Stimulated activated CD4-positive, alpha-beta T cell treated with anti-CD3 and anti-CD28 coated beads, Interleukin-15, amount 100 ng/mL, for 1 hour (primary cell): ENCODE measurements at places on chromosomes 1 and 21.

DNA sequence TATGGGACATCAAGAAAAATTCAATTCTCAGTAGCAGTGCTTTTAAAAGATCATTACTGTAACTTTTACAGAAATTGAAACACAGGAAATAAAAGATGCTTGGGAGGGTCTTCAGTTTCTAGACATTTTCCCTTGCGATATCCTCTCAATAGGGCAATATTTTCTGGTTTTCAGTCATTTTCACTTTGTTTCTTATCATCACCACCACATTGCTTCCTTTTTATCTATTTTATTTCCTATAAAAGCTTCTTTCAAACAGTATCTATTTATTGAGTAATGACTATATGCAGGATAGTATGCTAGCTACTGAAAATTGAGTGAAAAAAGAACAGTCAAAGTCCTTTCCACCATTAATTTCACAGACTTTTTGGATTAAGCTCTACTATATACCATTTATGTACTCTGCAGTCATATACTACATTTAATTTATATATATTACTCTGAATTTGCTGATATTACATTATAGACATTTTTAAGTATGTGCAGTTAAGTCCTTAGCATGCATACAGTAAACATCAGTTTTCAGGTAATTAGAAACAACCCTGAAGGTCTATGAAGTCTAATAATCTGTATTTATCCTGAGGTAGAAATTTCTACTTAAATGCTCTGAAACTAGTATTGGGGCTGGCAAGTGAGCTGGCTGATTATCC is 18.7 kb downstream of the TRMT1L start:
- DNase-seq: no peak

DNA sequence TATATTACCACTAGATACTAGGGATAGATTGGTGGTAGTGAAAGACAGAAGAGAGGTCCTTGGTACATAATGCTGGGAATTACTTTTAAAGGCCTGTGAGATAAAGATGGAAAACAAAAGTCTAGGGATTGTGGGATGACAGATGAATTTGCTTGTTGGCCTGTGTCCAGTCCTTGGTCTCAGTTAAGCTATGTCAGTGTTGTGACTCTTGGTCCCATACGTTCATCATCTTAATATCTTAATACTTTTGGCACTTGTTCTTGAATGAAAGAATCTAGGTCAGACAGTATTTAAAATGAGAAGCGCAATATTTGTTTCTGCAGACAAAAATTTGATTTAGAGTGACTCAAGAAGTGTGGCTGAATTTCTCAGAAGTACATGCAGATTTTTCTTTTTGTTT is 7.6 kb downstream of the RPL5 start:
- no peak for DNase-seq

DNA sequence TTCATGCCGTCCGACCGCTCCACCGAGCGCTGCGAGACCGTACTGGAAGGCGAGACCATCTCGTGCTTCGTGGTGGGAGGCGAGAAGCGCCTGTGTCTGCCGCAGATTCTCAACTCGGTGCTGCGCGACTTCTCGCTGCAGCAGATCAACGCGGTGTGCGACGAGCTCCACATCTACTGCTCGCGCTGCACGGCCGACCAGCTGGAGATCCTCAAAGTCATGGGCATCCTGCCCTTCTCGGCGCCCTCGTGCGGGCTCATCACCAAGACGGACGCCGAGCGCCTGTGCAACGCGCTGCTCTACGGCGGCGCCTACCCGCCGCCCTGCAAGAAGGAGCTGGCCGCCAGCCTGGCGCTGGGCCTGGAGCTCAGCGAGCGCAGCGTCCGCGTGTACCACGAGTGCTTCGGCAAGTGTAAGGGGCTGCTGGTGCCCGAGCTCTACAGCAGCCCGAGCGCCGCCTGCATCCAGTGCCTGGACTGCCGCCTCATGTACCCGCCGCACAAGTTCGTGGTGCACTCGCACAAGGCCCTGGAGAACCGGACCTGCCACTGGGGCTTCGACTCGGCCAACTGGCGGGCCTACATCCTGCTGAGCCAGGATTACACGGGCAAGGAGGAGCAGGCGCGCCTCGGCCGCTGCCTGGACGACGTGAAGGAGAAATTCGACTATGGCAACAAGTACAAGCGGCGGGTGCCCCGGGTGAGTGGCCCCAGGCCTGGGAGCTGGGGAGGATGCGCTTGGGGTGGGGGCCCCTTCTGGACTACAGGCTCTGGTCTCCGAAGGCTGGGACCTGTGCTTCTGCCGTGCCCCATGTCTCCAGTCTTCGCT is 1.1 kb downstream of the SKI start:
- no peak for DNase-seq

DNA sequence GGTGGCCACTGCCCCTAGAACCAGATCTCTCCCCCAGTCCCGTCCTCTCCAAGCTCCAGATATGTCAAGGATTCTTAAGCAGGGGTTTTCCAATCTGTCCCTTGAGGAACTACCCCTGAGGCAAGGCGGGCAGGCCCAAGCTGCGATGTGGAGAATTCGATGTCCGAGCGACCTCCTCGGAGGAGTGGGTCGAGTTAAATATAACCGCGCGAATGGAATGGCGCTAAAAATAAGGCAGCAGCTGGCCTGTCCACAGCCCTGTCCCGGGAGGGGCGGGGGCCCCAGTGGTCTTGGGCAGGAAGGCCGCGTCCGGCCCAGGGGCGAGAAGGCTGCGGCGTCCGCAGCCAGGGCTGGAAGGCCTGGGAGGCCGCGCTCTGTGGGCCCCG is 5.8 kb upstream of the FOXD3 start:
- no peak for DNase-seq

- no peak for DNase-seq
These were observed 290.3 kb upstream of the ADAMTS5 start for GRCh38 chr21:27257226-27257625.

DNA sequence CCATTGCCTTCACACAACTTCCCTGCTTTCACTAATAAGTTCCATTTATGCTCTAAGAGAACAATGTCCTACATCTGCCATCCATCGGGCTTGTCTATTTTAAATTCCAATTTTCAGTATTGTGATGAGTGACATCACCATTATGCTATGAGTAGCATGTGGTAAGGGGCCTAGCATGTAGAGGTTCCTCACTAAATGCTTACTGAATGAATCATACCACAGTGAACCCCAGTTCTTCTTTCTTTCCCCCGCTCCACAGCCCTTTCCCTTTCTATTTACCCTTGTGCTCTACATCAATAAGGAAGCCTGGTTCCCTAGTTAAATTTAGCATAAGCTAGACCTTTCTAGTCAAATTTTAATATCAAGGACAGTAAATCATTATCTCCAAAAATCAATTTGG is 195.0 kb upstream of the RGS18 start:
- no peak for DNase-seq

DNA sequence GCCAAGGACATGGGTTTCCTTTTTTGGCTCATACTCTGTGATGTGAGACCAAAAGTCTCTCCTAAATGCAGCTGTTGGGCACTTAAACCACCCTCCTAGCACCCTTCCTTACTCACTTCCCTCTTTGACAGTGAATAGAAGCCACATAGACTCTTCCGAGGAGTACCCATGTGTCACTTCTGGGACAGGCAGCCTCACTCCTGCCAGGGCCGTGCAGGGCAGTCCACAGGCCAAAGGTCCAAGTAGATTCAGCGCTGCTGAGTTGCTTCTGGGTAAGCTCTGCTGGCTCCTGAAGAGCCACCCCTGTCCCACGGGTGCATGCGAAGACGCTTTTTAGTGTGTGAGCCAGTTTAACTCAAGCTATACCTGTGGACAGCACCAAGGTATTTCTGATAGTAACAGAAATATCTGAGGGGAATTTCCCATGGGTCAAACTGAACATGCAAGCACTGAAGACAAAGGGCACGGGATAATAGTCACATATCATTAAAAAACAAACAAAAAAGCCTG is 36.8 kb upstream of the BMP8B start:
- no peak for DNase-seq

DNA sequence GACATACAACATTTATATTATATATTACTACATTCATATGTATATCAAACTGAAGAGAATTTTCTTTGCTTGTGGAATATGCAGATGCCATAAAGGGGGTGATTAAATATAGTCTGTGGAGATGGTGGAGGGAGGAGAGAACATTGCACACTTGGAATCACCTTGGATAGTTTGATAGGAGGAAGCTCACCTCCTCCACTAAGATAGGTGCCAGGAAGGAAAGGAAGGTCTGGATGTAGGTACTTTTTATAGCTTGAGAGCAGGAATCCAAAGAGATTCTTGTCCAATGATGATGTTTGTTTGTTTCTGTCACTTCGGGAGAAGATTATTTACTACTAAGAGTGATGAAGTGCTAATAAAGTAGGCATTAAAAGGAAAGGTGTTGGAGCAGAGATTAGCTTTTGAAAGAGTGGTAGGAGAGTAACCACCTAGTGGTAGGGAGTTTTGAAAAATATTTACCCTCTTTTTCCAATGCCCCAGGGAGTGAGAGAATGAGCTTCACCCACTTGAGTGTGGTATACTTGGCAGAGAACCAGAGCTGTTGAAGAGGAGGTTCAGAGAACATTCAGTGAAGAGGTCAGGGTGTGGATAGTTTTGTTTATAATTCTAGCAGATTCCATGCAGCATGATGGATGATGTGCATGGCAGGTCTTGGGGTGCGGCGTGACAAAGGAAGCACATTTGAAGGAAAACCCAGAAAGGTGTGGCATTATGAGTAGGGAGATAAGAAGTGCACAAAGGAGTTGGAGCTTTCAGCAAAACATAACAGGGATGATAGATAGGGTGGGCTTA is 145.0 kb downstream of the PATJ start:
- DNase-seq: no peak

DNA sequence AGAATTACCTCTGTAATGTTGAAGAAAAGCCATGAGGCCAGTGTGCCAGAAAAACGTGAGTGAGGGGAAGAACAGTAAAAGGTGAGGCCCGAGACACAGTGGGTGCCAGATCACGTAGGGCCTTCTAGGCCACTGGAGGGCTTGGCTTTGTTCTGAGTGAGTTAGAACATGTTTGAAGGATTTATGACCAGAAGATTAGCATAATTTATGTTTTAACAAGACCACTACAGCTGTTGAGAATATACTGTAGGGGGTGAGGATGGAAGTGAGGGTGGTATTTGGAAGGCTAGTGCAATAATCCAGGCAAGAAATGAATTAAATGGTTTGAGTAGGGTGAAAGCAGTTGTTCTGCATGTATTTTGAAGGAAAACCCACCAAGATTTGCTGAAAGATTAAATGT is 56.3 kb downstream of the LRRC8C start:
- no peak for DNase-seq

DNA sequence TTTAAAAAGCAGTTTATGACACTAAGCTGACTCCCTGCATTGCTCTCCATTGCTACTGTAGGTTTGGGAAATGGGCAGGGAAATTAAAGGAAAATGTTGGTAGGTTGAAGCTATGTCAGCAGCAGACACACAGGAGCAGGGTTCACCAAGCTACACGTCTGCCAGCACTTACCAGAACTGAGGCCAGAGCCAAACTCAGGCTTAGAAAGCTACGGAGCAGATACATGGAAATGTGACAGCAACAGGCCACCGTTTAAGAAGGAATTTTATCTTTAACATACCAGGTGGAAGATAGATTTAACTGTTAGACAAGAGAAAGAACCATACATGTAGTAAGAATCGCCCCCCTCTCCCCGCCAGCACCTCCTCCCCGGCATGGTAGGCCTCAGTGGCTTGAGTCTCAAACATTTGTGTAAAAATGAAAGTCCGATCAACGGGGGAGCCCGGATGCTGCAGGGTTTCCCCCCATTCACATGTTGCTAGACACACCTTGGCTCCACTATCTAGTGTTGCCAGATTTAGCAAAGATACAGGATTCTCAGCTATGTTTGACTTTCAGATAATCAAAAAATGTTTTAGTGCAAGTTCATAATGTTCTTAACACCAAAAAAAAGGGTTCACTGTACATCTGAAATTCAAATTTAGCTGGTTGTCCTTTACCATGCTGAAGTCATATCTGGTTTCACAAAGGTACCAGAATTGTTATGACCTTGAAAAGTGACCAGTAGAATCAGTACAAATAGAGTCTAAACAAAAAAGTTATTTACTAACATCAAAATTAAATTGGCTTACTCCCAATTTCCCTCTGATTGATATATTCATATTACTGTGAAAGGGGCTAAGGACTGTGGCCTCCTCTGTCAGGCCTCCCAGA is 6.7 kb downstream of the OR2T11 start:
- DNase-seq: no peak

DNA sequence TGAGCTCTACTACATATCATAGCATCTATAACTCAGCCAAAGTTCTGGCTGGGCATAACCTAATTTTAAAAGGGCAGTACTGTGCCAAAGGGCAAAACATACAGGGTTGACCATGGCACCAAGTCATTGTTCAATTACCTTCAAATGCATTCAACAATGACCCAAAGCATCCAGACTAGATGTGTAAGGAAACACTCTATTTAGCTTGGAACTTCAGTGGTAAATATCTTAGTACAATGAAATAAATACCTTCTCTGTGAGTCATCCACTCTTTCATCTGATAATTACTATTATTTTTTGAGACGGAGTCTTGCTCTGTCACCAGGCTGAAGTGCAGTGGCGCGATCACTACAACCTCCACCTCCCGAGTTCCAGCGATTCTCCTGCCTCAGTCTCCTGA is 70.0 kb downstream of the NVL start:
- no peak for DNase-seq

- DNase-seq: no peak
These were observed 473.4 kb downstream of the CAMTA1 start for GRCh38 chr1:7258589-7259135.

GRCh38 chr1:98704971-98705370 is 43.5 kb downstream of the SNX7 start:
- no peak for DNase-seq

DNA sequence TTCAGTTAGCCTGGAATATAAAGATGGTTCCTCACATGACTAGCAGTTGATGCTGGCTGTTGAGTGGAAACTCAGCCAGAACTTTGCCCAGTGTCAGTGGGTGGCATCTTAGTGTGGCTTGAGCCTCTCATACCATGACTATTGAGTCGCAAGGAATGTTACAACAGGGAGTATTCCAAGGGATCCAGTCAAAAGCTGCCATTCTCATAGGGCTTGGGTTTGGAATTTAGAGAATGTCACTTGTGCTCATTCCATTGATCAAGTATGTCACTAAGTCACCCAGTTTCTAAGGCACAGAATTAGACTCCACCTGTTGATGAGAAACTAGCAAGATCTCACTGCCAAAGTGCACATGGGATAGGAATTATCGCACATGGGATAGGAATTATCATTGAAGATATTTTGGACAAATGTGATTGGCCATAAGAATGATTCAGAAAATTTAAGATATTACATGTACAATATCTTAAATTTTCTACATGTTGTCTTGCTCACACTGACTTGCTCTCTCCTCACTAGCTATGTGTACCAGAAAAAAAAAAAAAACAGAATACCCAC is 1290.7 kb upstream of the ADGRL2 start:
- DNase-seq: no peak

- no peak for DNase-seq
These were observed 32.3 kb downstream of the TMEM63A start for GRCh38 chr1:225849925-225850324.

DNA sequence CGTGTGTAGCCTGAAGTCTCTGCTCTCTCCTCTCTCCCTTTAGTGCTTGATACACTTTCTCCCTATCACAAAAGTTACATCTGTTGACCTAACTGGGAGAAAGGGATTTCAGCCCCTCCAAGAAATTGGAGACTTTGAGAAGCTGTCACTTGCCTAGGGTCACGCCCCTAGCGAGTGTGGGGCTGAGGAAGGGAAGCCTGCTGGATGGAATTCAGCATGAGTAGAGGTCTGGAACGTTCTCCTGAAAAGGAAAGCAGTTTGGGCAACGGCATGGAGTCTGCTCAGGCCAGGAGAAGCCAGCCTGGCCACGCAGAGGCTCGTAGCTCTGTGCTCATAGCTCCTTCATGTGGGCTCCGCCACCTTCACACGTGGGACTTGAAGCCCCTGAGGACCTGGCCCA is 22.4 kb downstream of the COL16A1 start:
- no peak for DNase-seq

GRCh38 chr1:17365293-17365692 is 6.7 kb upstream of the PADI6 start:
- no peak for DNase-seq
